Panc1 (cell line): ENCODE measurements at places on chromosomes 13 and 19.

- no peak for DNase-seq
Observed at GRCh38 chr13:33751151-33751550, 66.8 kb upstream of the RFC3 start.

DNA sequence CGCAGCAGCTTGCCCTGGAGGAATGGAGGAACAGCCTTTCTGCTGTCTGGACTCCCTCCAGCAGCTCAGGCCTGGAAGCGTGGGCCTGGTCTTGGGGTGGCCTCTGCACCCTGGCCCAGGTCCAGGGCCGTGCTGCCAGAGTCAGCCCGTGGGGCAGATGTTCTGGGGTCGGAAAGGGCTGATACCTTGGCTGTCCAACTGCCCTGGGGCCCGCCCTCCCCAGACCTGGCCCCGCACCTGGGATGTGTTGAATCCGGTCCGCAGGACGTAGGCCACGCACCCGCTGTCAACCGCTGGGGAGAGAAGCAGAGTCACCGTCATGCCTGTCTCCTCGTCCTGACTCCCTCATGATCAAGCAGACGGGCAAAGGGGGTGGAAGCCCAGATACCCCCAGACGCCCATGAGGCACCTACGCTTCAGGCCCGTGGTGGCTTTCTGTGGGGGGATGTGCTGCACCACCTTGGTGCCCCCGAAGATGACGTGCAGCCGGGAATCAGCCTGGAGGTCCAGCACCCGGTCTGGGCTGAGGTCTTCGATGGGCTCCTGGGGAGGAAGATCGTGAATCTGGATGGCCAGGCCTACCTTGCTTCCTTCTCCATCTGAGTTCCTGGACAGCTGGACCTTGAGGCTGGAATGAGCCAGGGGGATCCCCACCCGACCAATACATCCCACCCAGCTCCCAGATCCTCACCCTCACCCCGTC lies 7.7 kb downstream of the ATP13A1 start:
- no peak for DNase-seq

DNA sequence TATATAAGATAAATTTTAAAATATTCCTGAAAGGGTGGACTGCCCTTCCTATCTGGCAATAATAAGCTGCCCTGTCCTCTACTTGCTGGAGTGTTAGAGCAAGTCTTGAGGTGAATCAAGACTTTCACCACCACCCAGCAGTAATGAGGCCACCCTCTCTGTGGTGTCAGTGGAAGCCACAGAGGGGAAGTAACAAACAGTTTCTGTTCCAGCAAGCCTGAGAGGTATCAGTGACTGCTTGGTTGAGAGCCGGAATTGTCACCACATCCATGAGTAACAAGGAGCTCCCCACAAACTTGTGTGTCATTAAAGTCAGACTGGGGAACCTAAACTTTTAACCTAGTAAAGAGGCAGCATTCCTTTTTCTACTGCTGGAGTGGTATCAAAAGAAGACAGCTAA lies 532.7 kb upstream of the SPRY2 start:
- no peak for DNase-seq

DNA sequence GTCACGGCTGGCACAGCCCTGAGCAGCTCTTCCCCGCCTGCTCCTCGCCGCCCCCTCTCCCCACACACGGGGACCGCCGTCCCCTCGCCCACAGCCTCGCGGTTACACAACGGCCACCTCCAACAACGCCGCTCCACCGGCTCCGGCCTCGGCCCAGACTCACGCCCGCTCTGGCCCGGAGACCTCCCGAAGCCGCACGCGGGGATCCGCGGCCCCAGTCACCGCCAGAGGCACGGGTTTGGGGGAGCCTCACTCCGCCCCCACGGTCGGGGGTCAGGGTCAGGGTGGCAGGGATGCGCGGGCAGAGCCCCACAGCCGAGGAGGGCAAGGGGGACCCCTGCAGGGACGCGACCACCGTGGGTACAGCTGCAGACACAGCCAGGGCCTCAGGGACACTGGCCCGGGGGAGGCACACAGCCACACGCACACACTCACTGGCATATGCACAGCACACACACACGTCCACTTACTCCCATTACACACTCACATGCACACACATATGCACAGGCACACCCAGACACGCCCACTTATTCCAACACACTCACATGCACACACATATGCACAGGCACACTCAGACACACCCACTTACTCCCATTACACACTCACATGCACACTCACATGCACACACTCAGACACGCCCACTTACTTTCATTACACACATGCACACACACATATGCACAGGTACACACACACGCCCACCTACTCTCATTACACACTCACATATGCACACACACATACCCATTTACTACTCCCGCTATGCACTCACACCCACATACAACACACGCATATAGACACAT lies 1.6 kb downstream of the TTYH1 start:
- DNase-seq: no peak

DNA sequence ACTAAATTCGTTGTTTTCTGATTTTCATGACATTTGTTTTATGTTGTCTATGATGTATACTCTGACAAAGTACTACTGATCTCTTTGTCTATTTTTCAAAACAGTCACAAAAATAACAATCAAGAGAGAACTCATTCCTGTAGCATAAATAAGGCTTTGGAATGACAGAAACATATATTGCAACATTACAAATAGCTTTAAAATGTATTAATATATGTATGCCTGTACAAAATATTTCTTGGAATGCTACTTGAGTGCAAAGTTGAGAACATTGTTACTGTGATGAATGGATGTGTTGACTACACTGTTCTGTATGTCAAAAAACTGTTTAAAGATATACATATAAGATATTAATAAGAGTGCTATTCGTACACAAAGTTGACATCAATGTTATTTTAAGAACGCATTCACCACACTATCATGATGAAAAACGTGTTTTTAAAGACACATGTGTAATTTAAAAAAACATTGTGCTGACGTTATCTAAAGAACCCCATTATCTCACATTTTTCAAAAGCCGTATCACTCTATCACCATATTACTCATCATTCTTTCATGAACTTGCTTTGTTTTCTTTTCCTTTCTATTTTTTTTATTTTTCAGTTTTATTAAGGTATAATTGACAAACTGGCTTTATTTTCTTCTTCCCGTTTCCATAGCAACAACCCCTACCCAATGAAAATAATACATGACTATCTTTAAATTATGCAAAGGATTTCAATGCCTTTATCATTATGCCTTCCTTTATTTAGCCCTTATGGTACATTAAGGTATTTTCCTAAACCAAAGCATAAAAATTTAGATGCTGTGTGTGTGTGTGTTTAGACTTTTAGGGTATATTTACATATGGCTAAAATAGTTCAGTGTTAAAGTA lies 918.8 kb downstream of the SLITRK1 start:
- no peak for DNase-seq

DNA sequence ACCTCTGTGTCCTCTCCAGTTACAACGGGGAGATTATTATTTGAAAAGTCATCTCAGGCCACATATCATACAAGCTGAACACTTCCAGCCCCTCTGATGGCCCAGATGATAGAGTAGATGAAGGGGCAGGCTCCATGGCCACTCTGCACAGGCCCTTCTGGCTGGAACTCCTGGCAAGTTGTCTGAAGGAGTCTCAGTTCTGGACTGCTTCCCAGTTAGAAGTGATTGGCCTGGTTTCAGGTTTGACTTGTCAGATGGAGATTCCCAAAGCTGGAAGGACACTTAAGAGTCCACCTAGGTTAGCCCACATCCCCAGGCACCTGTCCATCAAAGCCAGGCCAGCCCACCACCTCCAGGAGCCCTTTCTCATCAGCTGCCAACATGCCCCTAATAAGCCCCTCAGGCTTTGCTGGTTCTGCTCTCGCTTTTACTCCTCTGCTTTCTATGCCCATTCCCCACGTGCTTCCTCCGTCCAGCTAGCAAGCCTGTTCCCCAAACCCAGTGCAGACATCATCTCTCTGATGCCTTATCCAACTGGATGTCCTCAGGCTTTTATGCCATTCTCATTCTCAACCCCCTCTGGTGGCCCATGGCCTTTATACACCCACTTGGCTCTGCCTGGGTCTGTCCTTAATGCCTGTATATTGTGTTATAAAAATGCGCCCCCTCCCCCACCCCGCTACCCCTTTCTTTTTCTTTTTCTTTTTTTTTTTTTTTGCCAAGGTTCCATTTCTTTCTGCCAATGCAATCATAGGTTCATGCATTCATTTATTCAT lies 56.5 kb downstream of the HSPH1 start:
- no peak for DNase-seq

DNA sequence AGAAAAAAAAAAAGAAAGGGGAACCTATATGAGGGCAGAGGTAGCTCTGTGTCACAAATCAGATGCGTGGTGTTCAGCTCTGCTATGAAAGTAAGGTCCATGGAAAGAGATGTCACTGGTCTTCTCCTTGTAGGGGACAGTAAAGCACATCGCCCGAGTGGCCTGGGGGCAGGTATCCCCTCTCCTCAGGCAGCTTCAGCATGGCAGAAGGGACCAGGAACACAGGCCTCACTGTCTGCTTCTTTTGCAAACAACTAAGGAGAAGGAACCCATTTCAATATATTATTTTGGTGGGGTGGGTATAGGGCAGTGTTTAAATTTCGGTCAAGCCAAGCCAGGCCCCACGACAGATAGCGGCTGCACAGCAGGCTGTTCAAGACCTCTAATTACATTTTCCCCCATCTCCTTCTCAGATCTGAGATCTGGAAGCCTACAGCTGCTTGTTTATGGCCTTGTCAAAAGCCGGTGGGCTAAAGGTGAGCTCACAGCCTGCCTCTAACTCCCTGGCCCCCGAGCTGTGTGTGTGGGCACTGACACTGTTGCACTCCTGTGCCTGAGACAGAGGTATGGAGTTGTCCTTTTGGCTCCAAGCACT lies 72.8 kb downstream of the HSPH1 start:
- no peak for DNase-seq

- no peak for DNase-seq
Observed at GRCh38 chr13:112974671-112975070, 5.7 kb downstream of the MCF2L start.

GRCh38 chr19:47226426-47227351 lies 4.3 kb downstream of the BBC3 start:
- DNase-seq: no peak

- no peak for DNase-seq
Observed at GRCh38 chr13:24124789-24125476, 35.6 kb upstream of the SPATA13 start.

GRCh38 chr13:78129823-78130222 lies 211.2 kb upstream of the EDNRB start:
- no peak for DNase-seq

- DNase-seq: no peak
Observed at GRCh38 chr13:99559560-99559959, 58.3 kb downstream of the TM9SF2 start.

DNA sequence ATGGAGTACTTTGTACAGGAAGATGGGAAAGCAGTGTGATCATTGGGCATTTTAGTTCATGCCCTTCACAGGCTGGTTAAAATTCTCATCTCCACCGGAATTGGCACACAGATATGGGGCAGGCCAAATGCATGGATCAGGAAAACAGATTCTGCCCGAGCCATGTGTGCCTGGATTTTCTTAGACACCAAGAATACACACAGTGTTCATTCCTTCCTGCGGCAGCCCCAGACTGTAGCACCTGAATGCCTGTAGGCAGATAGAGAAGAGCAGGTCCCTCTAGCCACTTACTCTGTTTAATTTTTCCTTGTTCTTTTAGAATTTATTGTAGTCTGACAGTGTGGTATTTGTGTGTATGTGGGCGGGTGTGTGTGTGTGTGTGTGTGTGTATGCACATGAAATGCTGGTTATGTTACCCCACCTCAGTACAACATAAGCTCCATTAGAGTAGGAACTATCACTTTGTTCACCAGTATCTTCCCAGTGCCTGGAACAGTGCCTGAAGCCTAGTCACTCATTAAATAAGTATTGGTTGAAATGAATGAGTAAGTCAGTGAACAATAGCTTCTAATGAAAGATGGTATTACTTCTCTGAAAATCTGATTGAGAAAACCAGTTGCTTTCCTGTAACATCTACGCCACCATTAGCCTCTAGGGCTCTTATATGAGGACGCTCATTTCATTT lies 41.7 kb downstream of the FRY start:
- DNase-seq: no peak

DNA sequence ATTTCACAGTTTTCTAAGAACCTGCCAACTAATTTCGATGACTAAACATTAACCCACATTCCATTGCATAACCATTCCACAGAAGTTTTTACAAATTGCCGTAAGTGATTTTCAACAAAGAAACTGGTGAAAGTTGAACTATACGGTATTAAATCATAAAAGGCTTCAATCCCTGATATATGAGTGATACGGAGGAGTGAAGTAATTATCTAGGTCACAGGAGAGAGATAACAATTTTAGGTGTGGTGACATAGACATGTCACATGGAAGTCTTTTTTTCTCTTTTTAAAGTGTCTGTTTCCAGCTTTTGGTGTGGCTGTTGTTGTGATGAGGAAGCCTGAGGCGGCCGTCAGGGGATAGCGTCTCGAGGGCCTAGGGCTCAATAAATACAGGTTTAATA lies 29.4 kb downstream of the TBC1D4 start:
- DNase-seq: no peak

DNA sequence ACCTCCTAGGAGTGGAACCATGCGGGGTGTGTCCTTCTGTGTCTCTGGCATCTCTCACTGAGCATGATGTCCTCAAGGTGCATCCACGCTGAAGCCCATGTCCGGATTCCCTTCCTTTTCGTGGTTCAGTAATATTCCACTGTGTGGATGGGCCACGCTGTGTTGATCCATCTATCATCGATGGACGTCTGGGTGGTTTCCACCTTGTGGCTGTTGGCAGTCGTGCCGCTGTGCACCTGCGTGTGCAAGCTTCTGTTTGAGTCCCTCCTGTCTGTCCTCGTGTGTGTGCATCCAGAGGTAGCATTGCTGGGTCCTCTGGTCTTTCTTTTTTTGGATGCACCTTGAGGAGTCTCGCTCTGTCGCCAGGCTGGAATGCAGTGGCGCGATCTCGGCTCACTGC lies 11.2 kb upstream of the GNA15 start:
- DNase-seq: no peak

DNA sequence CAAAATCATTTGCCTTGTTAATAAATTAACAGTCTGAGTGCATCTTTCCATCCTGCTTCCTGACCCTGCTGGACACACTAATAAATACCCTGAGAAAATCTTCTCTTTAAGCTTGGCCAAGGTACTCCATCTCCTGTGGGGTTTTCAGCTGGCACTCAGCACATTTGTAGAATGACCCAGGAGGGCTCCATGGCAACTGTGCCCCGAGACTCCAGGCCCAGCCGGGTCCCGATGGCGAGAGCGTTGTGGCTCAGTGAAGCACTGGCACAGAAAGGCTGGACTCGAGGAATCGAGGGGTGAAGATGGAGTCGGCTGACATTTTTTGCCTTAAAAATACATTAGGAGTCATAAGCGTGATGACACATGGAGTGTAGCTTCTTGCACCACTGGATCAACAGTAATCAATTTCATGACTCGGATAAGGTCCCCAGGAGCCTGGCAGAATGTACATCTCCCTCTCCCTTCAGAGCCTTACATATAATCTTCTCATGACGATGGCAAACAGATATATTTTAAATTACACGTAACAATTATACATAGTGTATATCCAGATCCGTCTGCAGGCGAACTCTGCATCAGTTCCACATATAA lies 85.4 kb downstream of the SLC7A1 start:
- no peak for DNase-seq
